ENCODE measurements at places on chromosomes 2 and 18.

DNA sequence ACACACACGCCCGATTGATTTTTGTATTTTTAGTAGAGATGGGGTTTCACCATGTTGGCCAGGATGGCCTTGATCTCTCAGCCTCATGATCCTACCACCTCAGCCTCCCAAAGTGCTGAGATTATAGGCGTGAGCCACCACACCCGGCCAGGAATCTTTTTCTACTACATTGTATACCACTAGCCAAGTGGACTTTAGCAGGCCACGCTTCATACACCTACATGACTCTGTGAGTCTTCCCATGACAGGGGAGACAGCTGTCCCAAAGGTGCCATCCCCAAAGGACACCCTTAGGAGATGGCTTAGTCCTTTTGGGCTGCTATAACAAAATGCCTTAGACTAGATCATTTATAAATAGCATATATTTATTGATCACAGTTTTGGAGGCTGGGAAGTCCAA, 32.8 kb downstream of the ERMN start:
- DNase-seq: no peak

GRCh38 chr2:240235811-240236210, 95.4 kb upstream of the OTOS start:
- DNase-seq: no peak

DNA sequence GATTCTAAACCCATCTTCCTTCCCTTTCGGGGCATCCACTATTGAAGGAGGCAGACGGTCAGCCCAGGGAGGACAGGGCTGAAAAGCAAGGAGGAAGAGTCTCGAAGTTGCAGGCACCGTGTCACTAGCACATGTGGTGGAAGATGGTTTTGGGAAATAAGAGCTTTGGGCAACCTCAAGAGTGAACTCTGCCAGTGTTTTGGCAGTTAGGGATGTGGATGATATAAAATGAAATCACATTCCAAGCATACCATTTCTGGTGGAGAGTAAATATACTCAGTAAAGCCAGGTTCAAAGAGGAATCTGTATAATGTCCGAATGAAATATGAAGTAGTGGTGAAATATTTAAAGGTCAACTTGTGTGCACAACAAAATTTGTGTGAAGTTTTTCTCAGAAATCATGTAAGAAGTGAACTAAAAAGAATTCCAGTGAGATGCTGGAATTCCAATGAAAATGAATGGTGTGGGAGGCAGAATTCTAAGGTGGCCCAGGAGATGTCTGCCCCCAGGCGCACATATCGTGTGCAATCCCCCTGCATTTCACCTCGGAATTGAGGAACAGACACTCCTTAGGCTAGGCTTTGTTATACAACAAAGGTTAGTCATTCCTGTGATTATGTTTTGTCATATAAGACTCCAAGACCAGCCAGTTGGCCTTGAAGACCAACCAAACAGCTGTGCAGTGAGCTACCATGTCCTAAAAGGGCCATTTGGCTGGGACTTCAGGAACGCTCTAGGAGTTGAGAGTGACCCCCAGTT, 147.1 kb downstream of the SH3BP4 start:
- no peak for DNase-seq

- DNase-seq: no peak
Measured at GRCh38 chr2:191844706-191845105, 2.2 kb downstream of the CAVIN2 start.

GRCh38 chr18:75422341-75422910, 5.1 kb downstream of the SMIM21 start:
- DNase-seq: no peak

- DNase-seq: no peak
Measured at GRCh38 chr2:123513351-123513750, 511.7 kb upstream of the CNTNAP5 start.

DNA sequence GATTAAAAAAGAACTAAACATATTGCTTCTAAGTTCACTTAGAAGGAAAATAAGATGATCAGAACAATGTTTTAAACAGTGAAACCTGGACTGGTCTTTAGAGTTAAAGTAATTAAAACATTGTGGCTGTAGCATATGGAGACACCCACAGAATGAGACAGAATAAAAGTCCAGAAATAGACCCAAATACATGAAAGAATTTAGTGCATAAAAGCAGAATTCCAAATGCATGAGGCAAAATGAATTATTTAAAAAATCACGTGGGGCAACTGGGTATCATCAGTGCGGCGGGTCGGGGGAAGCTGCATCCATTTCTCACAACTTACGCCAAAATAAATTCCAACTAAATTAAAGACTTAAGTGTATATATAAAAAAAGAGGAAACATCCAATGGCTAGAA, 12.1 kb downstream of the RNF149 start:
- no peak for DNase-seq

GRCh38 chr2:230944123-230944653, 19.1 kb upstream of the GPR55 start:
- DNase-seq: no peak

- DNase-seq: no peak
Measured at GRCh38 chr18:56505971-56506370, 132.4 kb downstream of the TXNL1 start.

GRCh38 chr2:49618491-49618890, 464.2 kb upstream of the FSHR start:
- no peak for DNase-seq

DNA sequence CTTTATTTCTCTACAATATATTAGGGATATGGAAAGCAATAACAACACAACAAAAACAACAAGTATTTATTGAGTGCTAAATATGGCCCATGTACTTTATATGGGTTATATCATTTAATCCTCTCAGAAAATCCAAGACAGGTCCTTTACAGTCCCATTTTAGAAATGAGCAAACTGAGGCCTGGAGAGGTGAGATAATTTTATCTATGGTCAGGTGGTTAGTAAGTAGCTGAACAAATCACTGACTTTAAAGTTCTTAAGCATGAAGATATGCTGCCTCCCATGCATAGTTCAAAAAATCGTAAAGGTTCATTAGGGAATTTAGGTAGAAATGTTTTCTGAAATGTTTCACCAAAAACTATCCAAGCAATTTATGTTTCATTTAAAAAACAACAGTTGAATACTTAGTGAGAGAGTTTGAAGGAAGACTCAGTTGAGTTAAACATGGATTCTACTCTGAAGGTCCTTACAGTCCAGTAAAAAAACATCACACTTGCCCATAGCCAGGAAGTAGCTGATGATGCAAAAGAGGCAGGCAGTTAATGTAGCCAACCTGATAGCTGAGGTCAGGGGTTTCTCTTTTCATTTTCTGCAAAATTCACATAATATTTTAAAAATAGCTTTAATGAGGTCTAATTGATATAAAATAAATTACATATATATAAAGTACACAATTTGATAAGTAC, 7.6 kb upstream of the NFE2L2 start:
- no peak for DNase-seq

GRCh38 chr2:43184339-43184895, 42.0 kb downstream of the ZFP36L2 start:
- DNase-seq: no peak

DNA sequence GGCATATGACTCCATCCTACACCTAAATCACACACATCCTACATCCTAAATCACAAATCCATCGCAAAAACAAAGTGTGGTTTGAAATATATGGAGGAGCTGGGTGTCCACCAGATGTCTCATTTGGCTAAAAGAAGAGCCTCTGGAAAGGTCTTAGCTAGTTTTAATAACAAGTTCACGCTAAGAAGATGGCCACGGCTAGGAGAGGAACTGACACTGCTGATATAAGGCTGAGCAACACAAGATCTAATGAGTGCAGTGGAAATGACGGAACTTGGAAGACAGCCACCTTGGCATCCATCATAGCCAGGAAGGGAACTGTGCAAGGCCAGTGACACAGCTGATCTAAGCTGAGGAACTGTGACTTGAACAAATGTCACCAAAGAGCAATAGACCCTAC, 60.0 kb upstream of the AGAP1 start:
- DNase-seq: peak; percentile 61

DNA sequence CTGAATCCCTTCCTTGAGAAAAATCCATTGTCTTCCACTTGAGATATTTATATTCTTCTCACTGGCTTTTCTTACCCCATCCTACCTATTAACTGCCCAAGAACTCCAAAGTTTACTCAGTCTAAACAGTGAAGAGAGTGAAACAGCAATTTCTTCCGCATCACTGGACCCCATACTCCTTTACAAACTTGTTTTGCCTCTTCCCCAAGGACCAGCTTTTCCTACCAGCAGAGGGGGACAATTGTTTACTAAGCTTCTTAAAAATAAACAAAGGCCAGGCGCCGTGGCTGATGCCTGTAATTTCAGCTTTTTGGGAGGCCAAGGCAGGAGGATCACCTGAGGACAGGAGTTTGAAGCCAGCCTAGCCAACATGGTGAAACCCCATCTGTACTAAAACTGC, 52.0 kb downstream of the LRATD1 start:
- DNase-seq: no peak

GRCh38 chr2:23615216-23616020, 230.4 kb downstream of the KLHL29 start:
- no peak for DNase-seq

- DNase-seq: peak; percentile 64
Measured at GRCh38 chr2:70553584-70554337, at the start of gene TGFA. Gene TGFA (minus strand): TSS chr2:70553826. CDS start chr2:70553767, 59 bp downstream.

DNA sequence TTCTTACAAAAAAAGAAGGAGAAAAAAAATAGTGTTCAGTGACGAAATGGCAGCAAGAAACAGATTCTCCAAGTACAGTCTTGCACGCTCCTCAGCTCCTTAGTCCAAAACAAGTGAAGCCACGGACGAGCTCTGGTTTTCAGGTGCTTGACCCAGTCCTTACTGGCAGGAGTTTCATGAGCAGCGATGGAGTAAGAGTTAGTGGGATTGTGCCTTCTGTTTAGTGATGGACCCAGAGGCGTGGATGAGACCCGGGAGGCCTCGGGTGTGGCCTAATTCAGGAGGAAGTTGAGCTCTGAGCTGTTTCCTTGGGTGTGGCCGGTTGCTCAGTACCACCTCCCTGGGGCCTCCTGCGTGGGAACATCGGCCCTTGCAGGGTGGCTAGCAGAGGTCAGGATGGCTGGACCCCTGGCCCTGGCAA, 52.0 kb downstream of the KIF5C start:
- peak; percentile 20 for DNase-seq

DNA sequence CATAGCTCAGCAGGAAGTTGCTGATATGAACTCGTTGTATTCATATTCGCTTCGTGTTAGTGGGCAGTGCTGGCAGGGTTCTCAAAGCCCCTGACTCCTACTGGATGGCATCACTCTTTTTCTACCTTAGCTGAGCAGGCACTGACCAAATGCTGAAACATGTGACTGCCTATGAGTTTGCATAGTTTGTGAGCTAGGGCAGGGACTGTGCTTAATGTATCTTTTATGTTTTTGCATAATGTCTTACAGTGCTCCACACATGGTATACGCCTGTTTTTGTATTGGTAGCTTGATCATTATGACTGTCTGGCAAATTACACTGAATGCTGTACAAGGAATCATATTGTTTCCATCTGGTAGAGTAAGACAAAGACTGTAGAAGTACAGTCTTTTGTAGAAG, 305.3 kb downstream of the PARD3B start:
- DNase-seq: no peak

- no peak for DNase-seq
Measured at GRCh38 chr2:59276917-59277316, 1035.8 kb upstream of the FANCL start.

- peak; percentile 80 for DNase-seq
Measured at GRCh38 chr2:8534729-8535468, 147.0 kb upstream of the ID2 start.

DNA sequence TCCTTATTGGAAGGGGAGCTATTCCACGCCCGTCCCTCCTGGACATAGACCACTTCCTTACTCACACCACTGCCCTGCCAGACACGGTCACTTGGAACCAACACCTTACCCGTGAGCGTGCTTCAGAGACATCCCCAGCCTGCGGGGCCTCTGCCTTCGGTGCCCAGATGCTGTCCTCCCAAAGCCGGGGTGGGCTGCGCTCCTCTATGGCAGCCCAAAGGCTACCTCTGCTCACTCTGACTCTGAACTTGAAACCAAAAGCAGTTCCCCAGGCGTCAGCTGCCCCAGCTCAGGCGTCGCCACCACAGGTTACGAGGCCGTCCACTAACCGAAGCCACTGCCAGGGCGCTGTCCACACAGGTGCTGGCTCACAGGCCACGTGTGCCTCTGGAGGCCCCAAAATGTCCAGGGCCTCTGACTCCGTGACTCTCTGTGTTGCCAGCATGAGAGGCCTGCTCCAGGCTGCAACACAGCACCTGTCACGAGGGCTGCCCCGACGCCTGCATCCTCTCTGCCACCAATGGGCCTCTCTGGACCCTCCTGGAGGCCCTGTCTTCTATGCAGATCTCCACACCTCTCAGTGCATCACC, 23.8 kb downstream of the HDAC4 start:
- DNase-seq: no peak

DNA sequence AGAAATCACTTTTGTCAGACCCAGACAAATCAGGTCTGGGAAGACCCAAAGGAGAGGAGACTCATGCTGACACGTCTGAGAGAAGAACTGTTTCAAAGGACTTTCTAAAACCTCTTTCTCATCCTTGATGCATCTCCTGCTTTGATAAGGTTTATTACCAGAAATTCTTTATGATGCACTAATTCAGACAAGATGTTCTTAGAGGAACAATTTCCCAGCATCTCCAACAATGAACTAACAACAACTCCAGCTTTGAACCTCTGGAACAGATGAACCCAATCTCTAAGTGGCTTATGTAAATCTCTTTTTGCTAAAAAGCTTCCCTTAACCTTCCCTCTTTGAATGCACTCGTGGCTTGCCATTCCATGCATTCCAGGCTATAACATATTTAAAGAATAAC, 15.9 kb upstream of the SERPINB11 start:
- no peak for DNase-seq

GRCh38 chr18:13615432-13615861, 110.9 kb downstream of the FAM210A start:
- DNase-seq: no peak

- DNase-seq: no peak
Measured at GRCh38 chr2:3703757-3704355, 481 bp downstream of the DCDC2C start.

GRCh38 chr18:9987345-9987744, 73.5 kb downstream of the VAPA start:
- DNase-seq: peak; percentile 53

GRCh38 chr2:45207101-45207500, 197.8 kb upstream of the SIX2 start:
- no peak for DNase-seq

GRCh38 chr2:191150230-191150599, 579 bp downstream of the STAT4 start:
- DNase-seq: no peak

- DNase-seq: no peak
Measured at GRCh38 chr2:204989877-204990276, 444.6 kb downstream of the PARD3B start.

Data from left ventricle myocardium inferior (tissue), 1 donor.